ENCODE measurements at places on chromosomes 4 and X.

DNA sequence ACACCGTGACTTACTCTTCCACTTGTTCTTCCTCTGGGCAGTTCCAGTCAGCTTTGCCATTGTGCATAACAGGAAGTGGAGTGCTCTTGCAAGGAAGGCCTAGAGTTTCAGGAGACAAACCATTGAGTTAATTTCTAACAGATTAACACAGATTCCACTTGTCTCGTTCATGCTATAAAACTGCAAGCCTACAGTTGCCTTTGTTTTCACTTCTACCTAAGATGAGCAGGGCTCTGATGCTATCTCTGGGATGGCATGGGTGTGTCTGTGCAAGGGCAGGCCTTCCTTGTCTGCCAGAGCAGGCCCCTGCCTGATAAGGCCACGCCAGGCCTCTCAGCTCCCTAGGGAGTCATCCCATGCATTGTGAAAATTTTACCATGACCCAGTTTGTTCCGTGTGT, 67.7 kb upstream of the PGRMC2 start:
- DNase-seq, result no peak

GRCh38 chr4:13615161-13615560, 12.4 kb downstream of the BOD1L1 start:
- no peak for DNase-seq

GRCh38 chr4:148060264-148061140, 328.6 kb downstream of the ARHGAP10 start:
- no peak for DNase-seq

- no peak for DNase-seq
Observed at GRCh38 chrX:16785247-16786138, 773 bp upstream of the TXLNG start.

GRCh38 chr4:62399242-62399641, 1199.1 kb downstream of the ADGRL3 start:
- no peak for DNase-seq

GRCh38 chrX:11386001-11386523, 92.8 kb downstream of the AMELX start:
- DNase-seq, result no peak

GRCh38 chr4:138843616-138844015, 172.0 kb upstream of the NOCT start:
- DNase-seq, result no peak

GRCh38 chr4:95548738-95549245, at the start of gene UNC5C:
Gene UNC5C (minus strand): TSS chr4:95548973.
- DNase-seq, result no peak

DNA sequence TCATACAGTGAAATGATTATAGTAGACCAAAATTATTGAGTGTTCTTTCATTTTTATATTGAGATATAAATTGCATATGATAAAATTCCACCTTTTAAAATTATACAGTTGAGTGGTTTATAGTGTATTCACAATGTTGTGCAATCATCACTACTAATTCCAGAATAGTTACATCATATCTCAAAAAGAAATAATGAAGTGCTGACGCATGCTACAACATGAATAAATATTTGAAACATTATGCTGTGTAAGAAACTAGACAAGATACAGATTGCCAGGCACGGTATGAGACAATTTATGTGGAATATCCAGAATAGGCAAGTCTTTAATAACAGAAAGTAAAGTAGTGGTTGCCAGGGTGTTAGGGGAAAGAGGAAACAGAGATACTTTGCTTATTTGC, 871.7 kb downstream of the FAM133A start:
- DNase-seq, result no peak

DNA sequence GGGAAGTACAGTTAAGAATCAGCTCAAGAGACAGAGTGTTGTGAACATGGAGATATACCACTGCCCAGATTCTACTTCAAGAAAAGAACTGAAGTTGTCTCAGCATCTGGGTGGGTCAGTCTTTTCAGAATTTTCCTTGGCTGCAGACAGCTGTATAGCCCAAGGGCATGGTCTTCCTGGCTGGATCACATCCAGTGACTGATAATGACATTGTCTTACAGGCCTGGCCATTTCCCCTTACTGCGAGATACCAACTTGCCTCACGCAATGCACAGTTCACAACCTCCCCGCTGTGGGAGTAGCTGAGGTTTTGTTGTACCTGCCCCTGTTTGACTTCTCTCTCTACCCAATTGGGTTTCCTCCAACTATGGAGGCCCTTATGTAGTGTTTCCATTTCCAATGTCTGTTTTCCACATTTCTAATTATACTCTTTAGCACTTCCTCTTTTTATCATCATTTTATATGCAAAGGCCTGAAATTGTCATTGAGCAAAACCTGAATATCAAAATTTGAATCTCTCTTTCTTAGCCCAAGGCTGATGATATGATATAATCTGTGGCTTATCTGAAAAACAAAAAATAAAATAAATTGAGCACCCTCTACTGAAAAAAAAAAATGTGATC, 209.1 kb downstream of the NAF1 start:
- no peak for DNase-seq

GRCh38 chr4:111537871-111538270, 607.4 kb upstream of the FAM241A start:
- DNase-seq, result no peak

DNA sequence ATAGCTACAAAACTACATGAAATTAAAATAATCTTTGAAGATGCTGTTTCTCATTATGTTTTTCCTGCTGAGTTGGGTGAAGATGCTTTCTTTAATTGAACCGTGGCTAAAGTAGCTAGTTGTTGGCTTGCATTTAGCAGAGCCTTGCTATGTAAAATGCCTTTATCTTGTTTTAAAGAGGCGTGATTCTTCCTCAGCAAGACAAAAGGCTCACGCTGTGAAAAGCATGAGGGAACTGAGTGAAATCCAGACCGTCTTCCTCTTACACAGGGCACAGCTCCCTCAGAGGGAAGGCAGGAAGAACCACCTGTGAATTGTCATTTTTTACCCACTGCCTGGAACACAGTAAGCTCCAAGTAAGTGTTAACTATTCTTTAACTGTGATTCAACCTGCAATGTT, 39.0 kb upstream of the ZNF518B start:
- no peak for DNase-seq

DNA sequence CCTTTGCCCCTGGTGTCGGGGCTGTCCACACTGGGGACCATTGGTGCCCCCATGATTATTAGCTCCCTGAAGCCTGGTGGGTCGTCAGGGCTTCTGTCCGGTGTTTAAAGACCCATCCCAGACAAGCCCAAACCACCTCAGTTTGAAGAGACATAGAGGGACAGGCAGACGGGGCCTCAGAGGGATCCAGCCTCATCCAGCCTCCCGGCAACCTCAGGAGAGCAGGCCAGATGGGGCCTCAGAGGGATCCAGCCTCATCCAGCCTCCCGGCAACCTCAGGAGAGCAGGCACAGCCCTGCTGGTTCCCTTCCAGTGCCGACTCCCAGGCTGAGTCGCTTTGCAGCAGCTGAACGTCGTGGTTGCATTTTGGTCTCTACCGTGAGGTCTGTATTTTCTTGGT, 32.1 kb downstream of the PIGG start:
- DNase-seq, result no peak

DNA sequence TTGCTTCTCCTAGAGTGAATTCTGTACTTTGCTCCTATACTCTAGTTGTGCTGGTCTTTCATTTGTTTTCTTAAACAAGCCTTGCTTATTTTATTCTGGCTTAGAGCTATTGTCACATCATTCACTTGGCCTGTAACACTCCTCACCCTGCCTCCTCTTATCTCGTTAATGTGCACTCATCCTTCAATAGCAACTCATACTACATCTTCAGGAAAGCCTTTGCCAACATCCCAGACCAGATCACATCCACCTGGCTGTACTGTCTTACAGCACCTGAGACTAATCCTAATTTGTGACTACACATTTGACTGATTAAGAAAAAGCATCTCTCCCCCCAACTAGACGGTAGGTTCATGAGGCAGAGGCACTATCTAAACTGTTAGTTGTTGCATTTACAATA, 80.8 kb downstream of the SLC7A11 start:
- DNase-seq, result no peak

DNA sequence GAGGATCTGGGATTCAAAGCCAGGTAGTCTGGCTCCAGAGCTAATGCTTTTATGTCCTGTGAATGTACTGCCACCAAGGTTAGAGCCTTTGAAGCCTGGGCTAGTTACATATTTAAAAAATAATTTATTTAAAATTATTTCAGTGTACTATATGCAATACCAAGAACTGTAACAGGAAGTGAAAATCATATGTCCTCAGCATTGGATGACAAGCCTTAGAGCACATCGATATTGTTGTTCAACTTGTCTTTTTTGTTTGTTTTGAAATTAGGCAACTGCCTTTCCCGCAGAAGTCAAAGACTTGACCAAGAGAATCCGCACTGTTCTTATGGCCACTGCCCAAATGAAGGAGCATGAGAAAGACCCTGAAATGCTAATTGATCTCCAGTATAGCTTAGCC, 73.1 kb upstream of the IL13RA1 start:
- no peak for DNase-seq

DNA sequence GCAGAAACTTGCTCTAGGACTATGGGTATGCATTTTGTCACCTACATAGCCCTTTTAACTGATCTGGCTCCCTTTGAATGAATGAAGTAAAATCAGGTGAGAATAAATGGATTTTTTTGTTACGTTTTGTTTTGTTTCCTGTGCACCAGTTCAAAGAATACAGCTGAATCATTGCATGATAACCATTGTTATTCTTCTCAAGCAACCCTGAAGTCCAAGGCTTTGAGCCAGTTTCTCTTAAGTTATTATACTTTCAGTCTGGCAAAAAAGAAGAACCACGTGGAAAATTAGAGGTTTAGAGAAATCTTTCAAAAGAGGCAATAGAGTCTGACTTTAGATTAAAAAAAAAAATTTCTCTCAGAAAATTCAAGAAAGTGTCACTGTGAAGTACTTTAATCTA, 398.6 kb upstream of the TECRL start:
- DNase-seq, result no peak

- no peak for DNase-seq
Observed at GRCh38 chrX:75746891-75747639, 38.0 kb downstream of the MAGEE2 start.

GRCh38 chr4:120215350-120215749, 148.7 kb upstream of the MAD2L1 start:
- DNase-seq, result no peak

DNA sequence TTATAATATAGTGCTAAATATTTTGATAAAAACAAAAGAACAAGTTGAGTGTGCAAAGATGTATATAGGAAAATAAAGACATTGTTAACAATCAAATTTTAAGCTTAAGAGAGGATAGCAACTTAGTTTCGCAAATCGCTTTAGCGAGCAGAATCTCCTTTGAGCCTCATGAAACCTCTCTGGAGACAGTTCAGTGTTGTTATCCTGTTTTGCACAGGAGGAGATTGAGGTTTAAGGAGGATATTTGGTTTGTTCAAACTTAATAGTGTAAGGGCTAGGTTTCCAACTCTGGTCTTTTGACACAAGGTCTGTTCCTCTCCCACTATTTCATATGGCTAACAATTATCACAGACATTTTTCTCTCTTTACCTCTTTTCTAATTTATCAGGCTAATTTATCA, 1848.5 kb upstream of the TENM3 start:
- no peak for DNase-seq

DNA sequence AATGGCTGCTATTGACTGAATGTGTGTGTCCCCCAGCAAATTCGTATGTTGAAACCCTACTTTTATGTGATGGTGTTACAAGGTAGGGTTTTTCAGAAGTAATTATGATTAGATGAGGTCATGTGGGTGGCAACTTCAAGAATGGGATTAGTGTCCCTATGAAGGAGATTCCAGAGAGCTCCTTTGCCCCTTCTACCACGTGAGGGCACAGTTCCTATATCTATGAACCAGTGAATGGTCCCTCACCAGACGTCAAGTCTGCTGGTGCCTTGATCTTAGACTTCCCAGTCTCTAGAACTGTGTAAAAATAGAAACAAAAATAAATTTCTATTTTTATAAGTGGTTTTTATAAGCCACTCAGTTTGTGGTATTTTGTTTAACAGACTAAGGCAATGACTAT, 1137.6 kb upstream of the IGFBP7 start:
- DNase-seq, result no peak

All from HS-27A (cell line).